Ascending aorta (tissue), 2 donors: ENCODE measurements at places on chromosomes 1 and 21.
A peak's percentile ranks its signal among the peaks of the same experiment; 100 is the strongest.

GRCh38 chr1:59057211-59057694, 239.6 kb upstream of the FGGY start:
- peaks cover 24% of the 10 kb centered on the region for H3K4me1 ChIP-seq
- peak; percentile 91 for DNase-seq
- H3K4me3 ChIP-seq, result no peak overlapping the region

DNA sequence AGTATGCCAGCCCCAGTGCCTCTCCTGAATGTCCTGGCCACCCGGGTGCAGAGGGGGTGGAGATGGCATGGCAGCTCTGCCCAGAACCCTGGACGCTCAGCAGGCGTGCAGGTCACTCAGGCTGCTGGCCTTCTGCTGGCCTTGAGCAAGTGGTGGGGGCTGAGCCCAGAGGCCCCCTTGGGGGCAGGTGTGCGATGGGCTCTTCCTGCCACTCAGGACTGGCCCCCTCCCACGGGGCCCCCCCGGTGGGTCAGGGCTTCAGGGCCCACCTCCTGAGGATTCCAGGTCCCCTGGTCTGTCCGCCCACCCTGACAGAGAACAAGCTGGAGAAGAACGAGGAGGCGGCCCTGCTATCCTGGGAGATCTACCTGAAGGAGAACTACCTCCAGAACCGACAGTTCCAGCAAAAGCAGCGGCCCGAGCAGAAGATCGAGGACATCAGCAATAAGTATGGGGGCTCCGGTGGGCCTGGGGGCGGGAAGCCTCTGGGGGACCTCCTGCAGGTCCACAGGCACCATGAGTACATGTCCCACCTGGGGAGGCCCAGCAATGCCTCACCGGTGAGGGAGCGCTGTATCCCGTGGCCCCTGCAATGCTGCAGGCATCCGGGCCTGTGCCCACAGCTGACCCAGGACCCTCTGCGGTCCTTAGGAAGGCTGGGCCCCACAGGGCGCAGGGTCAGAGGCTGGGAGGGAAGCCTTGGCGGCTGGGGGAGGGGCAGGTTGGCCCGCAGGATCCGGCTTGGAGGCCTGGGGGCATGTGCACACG, 37.0 kb upstream of the LRRC3 start:
- H3K36me3 ChIP-seq, result no peaks in the 10 kb centered on the region
- DNase-seq, result no peak
- no peak overlapping the region for H3K4me3 ChIP-seq
- no peaks in the 10 kb centered on the region for H3K4me1 ChIP-seq
- no peaks in the 10 kb centered on the region for H3K27me3 ChIP-seq

- no peaks in the 10 kb centered on the region for H3K27me3 ChIP-seq
- no peak overlapping the region for H3K27ac ChIP-seq
- no peak for DNase-seq
- no peak overlapping the region for H3K4me3 ChIP-seq
- no peaks in the 10 kb centered on the region for H3K36me3 ChIP-seq
Observed at GRCh38 chr1:232378266-232379062, 251.5 kb downstream of the SIPA1L2 start.

GRCh38 chr1:150559656-150560010, 10.4 kb downstream of the ADAMTSL4 start:
- no peaks in the 10 kb centered on the region for H3K27me3 ChIP-seq
- H3K36me3 ChIP-seq, result peaks cover 7% of the 10 kb centered on the region
- H3K27ac ChIP-seq, result peak overlapping the region; percentile 100
- H3K4me3 ChIP-seq, result peak overlapping the region; percentile 60
- H3K4me1 ChIP-seq, result peaks cover 56% of the 10 kb centered on the region
- DNase-seq, result no peak

DNA sequence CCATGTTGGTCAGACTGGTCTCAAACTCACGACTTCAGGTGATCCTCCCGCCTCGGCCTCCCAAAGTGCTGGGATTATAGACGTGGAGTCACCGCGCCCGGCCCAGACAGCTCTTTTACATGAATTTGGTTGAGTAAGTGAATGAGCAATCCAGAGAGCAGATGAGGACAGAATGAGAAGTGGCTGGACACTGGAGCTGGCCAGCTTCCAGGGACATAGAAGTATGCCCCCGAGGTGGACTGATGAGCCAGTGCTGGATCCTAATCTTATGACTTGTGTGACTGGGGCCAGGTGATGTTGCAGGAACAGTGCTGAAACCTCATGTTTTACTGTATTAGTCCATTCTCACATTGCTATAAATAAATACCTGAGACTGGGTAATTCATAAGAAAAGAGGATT, 35.9 kb upstream of the KANK4 start:
- H3K4me1 ChIP-seq, result no peaks in the 10 kb centered on the region
- no peak for DNase-seq
- H3K36me3 ChIP-seq, result no peaks in the 10 kb centered on the region
- H3K27me3 ChIP-seq, result no peaks in the 10 kb centered on the region

GRCh38 chr1:201850053-201850397, 21.1 kb downstream of the IPO9 start:
- H3K36me3 ChIP-seq, result peaks cover 37% of the 10 kb centered on the region
- peaks cover 4% of the 10 kb centered on the region for H3K4me1 ChIP-seq
- no peak overlapping the region for H3K4me3 ChIP-seq
- DNase-seq, result peak; percentile 83

DNA sequence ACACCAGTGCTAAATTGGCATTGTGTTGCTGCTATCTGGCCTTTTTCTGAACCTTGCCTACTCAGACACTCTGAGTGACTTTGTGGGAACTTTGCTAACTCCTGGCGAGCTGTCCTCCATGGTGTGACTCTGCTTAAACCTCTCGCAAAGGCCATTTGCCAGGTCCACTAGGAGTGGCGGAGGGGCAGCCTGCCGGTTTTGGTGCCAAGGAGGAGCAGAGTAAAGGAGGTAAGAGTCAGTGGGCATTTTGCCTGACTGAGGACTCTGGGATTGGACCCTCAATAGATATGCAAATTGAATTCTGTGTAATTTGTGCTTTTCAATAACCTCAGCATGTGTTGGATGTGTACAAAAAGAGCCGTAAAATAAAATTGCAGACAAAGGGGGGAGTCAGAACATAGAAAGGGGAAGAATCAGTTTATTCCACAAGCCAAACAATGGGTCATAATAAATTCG, 386.6 kb upstream of the NFIA start:
- H3K27me3 ChIP-seq, result no peaks in the 10 kb centered on the region
- H3K4me3 ChIP-seq, result no peak overlapping the region
- DNase-seq, result no peak
- H3K4me1 ChIP-seq, result no peaks in the 10 kb centered on the region
- no peaks in the 10 kb centered on the region for H3K36me3 ChIP-seq

- no peak overlapping the region for H3K27ac ChIP-seq
- H3K4me3 ChIP-seq, result no peak overlapping the region
- no peak for DNase-seq
Observed at GRCh38 chr1:65508051-65508450, 87.6 kb downstream of the LEPR start.

DNA sequence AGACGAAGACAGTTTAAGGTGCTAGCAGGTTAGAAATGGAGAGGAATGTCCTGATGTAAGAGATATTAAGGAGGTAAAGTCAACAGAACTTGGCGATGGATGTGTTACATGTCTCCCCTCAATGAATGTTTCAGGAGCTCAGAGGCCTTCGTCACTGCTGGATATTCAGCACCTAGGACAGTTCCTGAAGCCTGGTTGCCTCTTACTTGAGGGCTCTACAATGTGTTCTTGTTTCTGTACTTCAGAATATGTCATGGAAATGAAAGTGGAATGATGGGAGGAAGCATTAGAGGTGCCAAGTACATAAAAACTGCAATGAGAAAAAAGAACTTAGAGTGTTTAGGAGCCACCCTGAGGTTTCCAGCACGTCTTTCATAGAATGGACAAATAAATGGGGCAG, 17.7 kb downstream of the TNR start:
- H3K36me3 ChIP-seq, result no peaks in the 10 kb centered on the region
- DNase-seq, result no peak
- no peaks in the 10 kb centered on the region for H3K4me1 ChIP-seq
- H3K4me3 ChIP-seq, result no peak overlapping the region
- no peaks in the 10 kb centered on the region for H3K27me3 ChIP-seq

DNA sequence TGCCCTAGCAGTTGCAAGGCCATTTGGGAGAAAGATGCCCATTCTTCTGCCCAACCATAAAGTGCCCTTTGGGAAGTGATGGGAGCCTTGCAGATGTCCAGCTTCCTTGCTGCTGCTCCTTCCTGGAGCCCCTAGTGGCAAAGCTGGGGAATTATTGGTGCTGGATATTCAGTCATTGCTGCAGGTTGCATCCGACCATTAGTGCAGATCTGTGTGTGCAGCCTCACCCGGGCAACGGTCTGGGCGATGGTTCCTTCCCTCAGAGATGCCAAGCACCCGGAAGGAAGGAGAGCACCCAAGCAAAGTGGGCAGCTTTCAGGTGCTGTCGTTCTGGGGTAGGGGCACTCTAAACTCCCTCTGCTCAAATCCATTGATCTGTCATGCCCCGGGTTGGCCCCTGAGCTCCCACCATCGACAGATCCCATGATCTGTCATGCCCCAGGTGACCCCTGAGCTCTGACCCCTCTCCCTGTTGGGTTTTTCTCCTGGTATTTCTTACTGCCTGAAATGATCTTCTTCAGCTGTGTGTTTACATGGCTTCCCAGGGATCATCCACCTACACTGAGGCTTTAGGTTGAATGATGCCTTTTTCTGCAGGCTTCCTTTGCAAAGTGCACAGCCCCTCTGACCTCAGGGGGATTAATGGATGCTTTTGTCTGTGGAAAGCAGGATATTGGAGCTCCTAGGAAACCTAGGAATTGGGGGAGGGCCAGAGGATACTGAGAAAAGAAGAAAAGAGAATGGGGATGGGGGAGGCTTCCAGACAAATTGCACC, 467.5 kb downstream of the PTPRU start:
- peaks cover 9% of the 10 kb centered on the region for H3K4me1 ChIP-seq
- no peak for DNase-seq
- H3K27me3 ChIP-seq, result no peaks in the 10 kb centered on the region
- H3K4me3 ChIP-seq, result no peak overlapping the region

- no peak overlapping the region for H3K27ac ChIP-seq
- no peak for DNase-seq
- H3K4me1 ChIP-seq, result no peaks in the 10 kb centered on the region
- H3K36me3 ChIP-seq, result peaks cover 32% of the 10 kb centered on the region
- no peaks in the 10 kb centered on the region for H3K27me3 ChIP-seq
Observed at GRCh38 chr1:204398197-204399125, 13.2 kb downstream of the PPP1R15B start.

DNA sequence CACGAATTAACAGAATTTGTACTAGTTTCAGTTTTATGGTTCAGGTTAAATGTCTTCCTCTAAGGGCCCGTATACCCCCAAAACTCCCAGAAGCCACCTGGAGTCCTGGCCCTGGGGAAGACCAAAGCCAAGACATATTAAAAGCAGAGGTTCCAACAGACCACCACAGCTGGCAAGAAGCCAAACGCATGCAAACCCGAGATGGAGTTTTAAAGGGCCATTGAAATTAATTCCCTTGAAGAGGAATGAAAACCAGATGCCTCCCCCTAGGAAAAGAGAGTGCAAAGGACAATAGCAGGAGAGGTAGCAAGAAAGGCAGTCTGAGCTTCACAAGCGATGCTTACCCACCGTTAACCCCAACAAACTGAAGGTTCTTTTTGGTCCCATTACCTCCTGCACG, 48.1 kb downstream of the KANK4 start:
- no peak overlapping the region for H3K4me3 ChIP-seq
- no peaks in the 10 kb centered on the region for H3K4me1 ChIP-seq
- no peak for DNase-seq
- H3K27ac ChIP-seq, result no peak overlapping the region
- H3K27me3 ChIP-seq, result no peaks in the 10 kb centered on the region
- H3K36me3 ChIP-seq, result no peaks in the 10 kb centered on the region

GRCh38 chr1:152884966-152885624, 7.0 kb downstream of the SMCP start:
- DNase-seq, result no peak
- H3K27ac ChIP-seq, result no peak overlapping the region
- H3K4me3 ChIP-seq, result no peak overlapping the region
- no peaks in the 10 kb centered on the region for H3K27me3 ChIP-seq
- no peaks in the 10 kb centered on the region for H3K36me3 ChIP-seq
- H3K4me1 ChIP-seq, result peaks cover 11% of the 10 kb centered on the region
